ENCODE measurements at places on chromosomes 2 and 18.

DNA sequence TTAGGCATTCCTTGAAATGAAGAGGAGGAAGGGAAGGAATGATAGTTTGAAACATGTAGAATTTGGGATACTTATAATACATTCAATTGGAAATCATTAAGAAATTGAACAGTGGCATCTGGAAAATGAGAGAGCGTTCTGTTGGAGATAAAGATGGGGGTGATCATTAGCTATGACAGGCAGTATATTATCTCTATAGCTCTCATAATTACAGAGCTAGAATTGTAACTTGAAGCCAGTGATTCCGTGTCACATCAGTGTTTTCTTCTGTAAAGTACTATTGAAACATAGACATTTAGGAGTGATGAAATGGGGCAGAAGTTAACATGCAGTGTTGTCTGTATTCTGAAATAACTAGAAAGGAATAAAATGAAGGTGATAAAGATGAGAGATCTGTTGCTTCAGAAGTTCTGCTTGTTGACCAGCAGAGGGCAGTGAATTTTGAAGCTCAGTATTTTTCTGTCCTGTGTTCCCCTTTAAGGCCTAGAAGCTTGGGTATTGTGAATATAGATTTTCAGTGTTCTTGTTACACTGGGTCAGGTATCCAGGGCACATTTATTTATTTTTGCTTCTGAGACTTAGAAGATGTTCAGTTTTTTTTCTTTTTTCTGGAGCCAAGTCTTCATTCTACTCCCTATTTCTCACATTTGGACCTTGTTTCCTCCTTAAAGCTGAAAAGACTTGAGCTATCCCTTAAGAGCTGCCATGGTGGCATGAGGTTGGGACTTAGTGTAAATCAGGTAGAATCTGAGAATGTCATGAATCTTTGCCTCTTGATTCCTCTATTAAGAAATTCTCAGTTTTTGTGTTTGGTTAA is 157.4 kb downstream of the TAF4B start:
- DNase-seq = peak; percentile 51

- DNase-seq = peak; percentile 55
Observed at GRCh38 chr2:11416186-11416585, 49.8 kb downstream of the E2F6 start.

GRCh38 chr2:149732001-149732685 is 144.6 kb upstream of the MMADHC start:
- peak; percentile 27 for DNase-seq

DNA sequence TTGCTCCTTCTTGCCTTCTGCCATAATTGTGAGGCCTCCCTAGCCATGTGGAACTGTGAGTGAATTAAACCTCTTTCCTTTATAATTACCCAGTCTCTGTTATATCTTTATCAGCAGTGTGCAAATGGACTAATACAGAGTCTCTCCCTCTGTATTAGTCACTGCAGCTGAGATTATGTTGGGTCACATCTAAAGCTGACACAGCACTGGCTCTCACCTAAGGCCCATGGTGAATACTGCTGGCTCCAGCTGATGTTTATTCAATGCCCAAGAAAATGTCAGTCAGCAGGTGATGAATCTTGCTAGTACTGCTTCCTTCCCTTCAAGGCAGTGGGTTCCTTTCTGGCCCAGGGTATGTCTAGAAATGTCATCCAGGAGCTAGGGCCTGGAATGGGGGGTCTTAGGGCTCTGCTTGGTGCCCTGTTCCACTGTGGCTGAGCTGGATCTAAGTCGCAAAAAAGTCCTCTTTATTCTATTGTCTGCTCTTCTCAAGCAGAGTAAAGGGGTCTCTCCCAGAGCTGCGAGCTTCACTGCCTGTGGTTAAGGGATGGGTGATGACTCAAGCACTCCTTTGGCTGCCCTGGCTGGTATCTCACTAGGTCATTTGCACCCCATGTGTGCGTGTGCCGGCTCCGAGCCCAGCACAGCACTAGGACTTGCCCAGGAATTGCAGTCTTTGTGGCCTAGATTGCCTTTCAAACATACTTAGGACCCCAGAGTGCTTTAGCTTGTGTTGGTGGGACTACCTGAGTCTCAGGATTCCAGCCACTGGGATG is 29.9 kb downstream of the PPP1R1C start:
- DNase-seq = no peak

GRCh38 chr2:195663007-195663406 is 6.0 kb downstream of the SLC39A10 start:
- DNase-seq = no peak

GRCh38 chr2:23617167-23617810 is 232.3 kb downstream of the KLHL29 start:
- peak; percentile 89 for DNase-seq
